ENCODE measurements at places on chromosomes 6 and 20.

GRCh38 chr6:63997221-63997620 lies 361.6 kb downstream of the PHF3 start:
- no peak for DNase-seq

- DNase-seq = peak; percentile 91
Measured at GRCh38 chr6:108598305-108598863, 37.7 kb downstream of the FOXO3 start.

GRCh38 chr6:38179794-38180430 lies 360.4 kb downstream of the ZFAND3 start:
- DNase-seq = no peak

- no peak for DNase-seq
Measured at GRCh38 chr6:170253226-170253909, 37.5 kb downstream of the DLL1 start.

GRCh38 chr20:41978246-41978790 lies 360.1 kb upstream of the CHD6 start:
- DNase-seq = no peak

DNA sequence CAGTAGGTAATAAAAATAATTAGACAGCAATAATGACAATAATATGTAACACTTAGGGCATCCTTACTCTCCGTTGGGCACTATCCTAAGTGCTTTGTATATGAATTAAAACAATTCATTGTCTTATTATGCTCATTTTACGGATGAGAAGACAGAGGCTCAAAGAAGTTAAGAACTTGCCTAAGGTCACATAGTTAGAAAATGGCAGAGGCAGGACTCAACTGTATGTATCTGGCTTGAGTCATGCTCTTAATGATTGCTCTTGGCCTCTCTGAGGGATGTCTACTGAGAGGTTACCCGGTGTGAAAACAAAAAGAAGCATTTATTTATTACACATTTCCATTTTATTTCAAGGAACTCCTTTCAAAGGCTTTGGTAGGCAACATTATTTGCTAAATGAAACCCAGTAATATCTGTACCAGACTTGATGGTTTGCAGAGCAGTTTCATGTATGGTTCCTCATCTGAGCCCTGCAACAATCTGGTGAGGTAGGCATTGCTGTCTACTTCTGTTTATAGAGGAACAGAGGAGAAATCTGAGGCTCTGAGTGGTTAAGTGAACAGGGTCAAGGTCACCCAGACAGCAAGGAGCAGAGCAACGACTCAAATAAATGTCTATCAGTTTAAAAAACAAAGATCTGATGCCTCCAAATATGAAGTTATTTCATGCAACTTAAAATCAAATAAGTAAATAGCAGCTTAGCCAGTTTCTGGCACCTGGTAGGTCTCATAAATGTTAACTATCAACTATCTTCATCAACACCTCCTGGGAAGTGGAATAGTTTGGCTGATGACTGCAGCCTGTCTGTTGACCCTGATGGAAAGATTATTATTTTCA lies 4.2 kb upstream of the PARD6B start:
- peak; percentile 28 for DNase-seq

GRCh38 chr6:4693173-4693970 lies 82.8 kb upstream of the CDYL start:
- peak; percentile 69 for DNase-seq
